ENCODE measurements at places on chromosomes 2 and 18.

GRCh38 chr2:197809064-197809463, 4.7 kb downstream of the PLCL1 start:
- no peak for DNase-seq

GRCh38 chr2:47058003-47058931, 96.8 kb downstream of the STPG4 start:
- DNase-seq = no peak

DNA sequence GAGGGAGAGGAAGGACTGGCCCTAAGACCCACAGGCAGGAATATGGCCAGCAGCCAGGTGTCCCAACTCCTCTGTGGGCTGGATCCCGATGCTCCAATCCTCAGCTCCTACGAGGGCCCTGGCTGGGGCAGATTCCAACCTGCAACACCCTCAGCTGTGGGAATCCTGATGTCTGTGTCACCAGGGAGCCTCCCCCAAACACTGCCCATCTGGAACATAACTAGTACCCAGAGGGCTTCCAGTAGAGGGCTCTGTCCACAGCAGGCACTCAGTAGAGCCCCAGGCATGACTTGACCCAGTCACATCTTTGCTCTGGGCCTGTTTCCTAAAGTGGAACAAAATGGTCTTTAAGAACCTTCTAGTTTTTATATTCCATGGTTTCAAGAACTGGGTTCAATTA, 20.6 kb upstream of the LOXHD1 start:
- DNase-seq = no peak

DNA sequence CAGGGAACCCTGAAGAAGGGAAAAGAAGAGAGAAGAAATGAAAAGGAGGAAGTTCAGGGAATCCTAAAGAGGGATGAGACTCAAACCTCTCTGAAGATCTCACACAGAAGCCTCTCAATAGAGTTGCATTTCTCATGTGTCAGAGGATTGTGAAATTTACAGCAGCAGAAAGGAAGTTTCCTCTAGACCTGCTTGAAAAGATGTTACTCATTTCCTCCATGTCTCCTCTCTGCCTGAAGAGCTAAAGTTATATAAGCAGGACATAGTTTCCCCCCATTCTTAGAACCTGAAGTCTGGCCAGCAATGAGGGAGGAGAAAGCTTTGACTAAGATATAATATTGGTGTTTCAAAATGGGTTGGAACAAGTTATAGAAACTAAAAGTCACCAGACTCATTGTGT, 1155.6 kb downstream of the LRP1B start:
- no peak for DNase-seq

DNA sequence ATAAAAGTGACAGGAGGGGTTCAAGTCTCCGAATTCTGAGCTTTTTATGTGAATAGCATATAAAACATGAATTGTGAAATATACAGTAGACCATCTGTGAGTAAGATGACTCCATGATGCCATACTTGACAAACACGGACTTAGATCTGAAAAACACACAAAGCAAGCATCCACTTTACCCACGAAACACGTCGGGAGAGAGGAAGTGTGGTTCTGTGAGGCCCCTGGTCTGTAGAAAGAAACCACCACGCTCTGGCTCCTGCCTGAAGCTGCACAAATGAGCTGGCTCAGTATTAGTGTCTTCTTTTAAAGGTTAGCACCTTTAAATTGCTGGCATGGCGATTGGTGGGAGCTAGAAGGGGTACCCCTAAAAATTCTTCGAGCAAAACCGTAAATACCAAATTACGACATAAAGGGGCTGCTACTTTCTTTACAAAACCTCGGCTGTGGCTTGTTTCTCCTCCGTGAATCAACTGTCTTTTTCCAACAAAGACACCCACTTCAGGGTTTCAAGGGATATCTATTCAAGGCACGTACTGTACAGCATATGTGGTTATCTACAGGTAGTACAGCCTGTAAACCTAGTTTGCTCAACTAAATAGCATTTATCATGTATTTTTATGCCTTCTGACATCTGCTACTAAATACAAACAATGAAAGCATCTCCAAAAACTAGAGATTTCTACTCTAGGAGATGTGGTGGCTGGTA, 70.9 kb downstream of the AFF3 start:
- no peak for DNase-seq

GRCh38 chr2:129903586-129904425, 75.7 kb upstream of the RAB6C start:
- DNase-seq = no peak

- DNase-seq = no peak
Observed at GRCh38 chr18:76572518-76573247, 77.6 kb upstream of the ZNF516 start.

GRCh38 chr18:44799382-44799906, 118.8 kb downstream of the SETBP1 start:
- no peak for DNase-seq
